ENCODE measurements at places on chromosomes 6 and 20. TPM values are rescaled to one million over a fixed set of nuclear protein-coding genes. Genes with fewer than 3 reads are reported as not detected.

FOXS1 gene
- 0.12 TPM for total RNA-seq

CALHM4 gene
- total RNA-seq, result not detected

CLDN20 gene
- total RNA-seq, result not detected

ANKEF1 gene
- total RNA-seq, result 1.9 TPM

SIGLEC1 gene
- total RNA-seq, result not detected

OPRL1 gene
- 1.1 TPM for total RNA-seq

FAXC gene
- 1.2 TPM for total RNA-seq

TBPL1 gene
- total RNA-seq, result 20.0 TPM

RPS10 gene
- 2,663 TPM for total RNA-seq

CAGE1 gene
- total RNA-seq, result 0.11 TPM

Data from uterine smooth muscle cell (primary cell).